Bronchial epithelial cell (primary cell): ENCODE measurements at places on chromosomes 16 and 17. TPM values are rescaled to one million over a fixed set of nuclear protein-coding genes. Genes with fewer than 3 reads are reported as not detected.

GRCh38 chr16:53960050-53960812, 256.3 kb downstream of the FTO start:
- DNase-seq: no peak

- DNase-seq: no peak
Observed at GRCh38 chr16:49838441-49839016, 17.4 kb downstream of the ZNF423 start.

DNA sequence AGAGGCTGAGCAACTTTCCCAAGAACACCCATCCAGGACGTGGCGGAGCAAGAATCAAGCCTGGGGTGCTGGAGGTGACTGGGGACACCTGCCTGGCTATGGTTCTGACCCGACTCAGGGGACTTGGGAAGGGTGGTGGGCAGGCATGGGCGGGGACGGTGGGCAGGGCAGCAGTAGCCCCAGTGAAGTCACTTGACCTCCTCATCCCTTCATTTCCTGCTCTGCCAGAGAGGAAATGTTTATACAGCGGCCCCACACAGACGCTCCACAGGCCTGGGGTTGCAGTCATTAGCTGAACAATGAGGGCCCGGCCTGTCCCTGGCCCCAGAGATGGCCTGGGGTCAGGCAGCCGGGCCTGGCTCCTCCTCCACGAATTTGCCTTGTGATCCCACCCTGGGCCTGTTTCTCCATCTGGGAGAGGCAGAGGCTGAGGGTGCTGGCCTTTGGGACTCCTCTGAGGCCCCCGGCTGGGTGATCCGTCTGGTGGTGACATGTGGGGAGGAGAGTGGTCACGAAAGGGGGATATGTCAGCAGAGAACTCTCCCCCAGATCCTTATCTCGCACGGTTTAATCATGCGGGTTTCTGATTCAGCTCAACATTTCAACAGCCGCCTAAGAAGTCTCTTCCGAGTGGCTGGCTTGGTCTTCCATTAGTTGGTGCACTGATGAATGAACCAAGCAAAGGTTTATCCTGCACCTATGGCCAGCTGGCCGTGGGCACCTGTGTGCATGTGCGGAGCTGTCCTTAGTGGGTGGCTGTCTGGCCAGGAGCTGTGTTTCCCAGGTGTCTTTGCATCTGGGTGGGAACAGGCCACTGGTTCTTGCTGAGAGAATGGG, 175.9 kb downstream of the IRF8 start:
- no peak for DNase-seq

- no peak for DNase-seq
Observed at GRCh38 chr16:14307059-14307526, 236.0 kb downstream of the MRTFB start.

DNA sequence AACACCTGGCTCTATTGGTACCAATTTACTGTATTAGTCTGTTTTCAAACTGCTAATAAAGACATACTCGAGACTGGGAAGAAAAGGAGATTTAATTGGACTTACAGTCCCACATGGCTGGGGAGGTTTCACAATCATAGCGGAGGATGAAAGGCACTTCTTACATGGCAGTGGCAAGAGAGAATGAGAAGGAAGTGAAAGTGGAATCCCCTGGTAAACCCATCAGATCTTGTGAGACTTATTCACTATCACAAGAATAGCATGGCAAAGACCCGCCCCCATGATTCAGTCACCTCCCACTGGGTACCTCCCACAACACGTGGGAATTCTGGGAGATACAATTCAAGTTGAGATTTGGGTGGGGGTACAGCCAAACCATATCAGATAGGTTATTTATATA, 22.6 kb upstream of the GOSR1 start:
- no peak for DNase-seq

- DNase-seq: no peak
Observed at GRCh38 chr17:78648293-78648692, 71.1 kb upstream of the DNAH17 start.

GRCh38 chr17:47789611-47790561, 31.7 kb downstream of the OSBPL7 start:
- DNase-seq: peak; percentile 25

DNA sequence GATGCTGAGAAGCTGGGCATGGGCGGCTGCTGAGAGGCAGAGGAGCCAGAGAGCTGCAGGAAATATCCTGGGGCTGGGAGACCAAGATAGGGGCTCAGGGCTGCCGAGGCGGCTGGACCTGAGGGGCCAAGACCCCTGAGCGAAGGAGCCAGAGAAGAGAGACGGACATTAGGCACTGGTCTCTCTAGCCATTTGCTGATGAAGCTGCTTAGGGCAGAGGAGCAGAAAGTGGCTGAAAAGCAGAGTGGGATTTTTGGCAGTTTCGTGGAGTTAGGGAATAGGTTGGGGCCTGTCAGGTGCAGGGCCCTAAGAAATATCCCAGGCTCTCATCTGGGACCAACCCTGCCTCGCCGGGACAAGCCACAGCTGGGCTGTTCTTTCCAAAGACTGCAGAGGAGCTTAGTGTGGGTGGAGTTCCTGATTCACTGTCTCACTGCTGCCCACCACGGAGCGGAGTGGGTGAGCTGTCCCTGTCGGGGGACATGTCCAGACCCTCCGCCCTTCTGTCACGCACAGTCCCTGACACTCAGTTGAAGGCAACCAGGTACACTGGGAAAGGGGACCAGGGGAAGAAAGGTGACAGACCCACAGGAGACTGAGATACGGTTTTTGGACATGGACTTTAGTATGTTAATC, 11.3 kb upstream of the DNASE1 start:
- DNase-seq: no peak

- DNase-seq: peak; percentile 85
Observed at GRCh38 chr17:63478814-63479494, 2.1 kb downstream of the ACE start.

DNA sequence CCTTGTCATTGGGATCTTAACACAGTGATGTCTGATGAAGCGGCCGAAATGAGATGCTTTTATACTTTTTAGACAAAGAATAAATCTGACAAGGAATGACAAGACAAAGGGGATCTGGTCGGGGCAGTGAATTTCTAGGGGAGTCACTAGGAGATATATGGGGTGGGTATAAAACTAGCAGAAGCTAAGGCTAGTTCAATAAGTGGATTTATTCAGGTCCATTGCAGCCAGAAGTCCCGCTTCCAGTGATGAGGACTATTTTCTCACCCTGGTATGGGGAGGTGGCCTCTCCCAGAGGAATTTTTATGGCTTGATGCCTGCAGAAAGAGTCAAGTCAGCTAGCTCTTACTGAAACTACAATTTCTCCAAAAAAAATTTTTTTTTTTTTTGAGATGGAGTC, 23.9 kb downstream of the SLC38A8 start:
- no peak for DNase-seq

DNA sequence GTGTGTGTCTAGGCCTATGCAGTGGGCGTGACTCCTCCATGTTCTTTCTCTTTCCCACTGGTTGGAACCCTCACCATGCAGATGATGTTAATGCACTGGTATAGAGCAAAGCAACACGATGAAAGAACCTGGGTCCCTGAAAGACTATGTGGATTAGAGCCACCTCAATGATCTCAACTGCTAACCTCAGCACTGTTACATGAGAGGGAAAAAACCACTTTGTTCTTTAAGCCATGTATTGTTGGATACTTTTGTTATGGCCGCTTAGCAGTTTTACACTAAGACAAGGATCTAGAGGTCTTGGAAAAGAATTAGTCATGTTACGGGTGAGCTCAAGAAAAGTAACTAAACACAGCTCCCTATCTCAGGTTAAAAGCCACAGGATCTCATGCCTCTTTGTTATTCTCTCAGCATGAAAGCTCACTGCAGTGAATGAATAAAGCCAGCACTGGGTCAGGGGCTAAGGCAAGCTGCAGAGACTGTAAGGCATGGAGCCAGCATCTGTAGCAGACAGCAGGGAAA, 56.6 kb upstream of the RBBP6 start:
- no peak for DNase-seq

GRCh38 chr16:15604460-15605440, 38.2 kb downstream of the MARF1 start:
- no peak for DNase-seq

GRCh38 chr16:23016368-23016767, 132.9 kb downstream of the USP31 start:
- DNase-seq: no peak

- DNase-seq: no peak
Observed at GRCh38 chr17:77610518-77610893, 348.0 kb upstream of the TNRC6C start.

DNA sequence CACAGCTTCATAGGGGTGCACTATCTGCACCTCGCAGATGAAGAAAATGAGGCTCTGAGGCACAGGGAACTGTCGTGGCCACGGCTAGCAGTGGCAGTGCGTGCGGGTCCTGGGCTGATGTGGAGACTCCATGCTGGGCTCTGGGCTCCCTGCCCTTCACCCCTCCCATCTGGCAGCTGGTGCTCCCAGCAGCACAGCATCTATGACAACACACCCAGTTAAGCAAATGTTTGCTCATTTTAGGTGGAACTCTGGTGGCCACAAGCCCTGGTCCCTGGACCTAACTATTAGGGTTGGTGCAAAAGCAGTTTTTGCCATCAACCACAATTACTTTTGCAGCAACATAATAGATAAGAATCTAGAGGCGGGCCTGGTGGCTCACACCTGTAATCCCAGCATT, 30.9 kb downstream of the IFT140 start:
- DNase-seq: no peak

DNA sequence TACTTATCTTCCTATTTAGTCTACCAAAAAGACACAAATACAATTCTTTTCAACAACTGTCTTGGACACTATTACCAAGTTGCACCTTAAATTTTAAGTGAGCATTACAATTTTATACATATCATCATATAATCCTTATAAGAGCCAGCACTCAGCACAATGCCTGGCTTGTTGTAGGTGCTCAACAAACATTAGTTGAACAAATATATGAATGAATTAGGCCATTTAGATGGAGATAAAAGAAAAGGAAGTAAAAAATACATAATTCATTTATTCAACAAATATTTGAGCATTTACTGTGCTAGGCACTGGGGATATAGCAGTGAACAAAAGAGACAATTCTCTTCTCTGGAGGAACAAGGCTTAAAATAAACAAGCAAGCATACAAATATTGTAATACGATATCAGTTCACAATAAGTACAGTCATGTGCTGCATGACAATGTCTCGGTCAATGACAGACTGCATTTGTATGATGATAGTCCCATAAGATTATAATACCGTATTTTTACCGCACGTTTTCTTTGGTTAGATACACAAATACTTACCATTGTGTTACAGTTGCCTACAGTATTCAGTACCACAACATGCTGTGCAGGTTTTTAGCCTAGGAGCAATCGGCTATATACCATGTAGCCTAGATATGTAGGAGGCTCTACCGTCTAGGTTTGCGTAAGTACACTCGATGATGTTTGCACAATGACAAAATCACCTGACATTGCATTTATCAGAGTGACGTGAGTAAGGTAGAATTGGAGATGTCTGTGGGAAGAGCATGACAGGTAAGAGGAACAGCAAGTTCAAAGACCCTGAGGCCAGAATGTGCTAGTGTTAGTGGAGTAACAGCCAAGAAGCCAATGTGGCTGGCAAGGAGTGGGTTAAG, 86.4 kb upstream of the HS3ST2 start:
- peak; percentile 81 for DNase-seq

GRCh38 chr17:47698749-47699535, 5.0 kb downstream of the TBKBP1 start:
- DNase-seq: no peak

DNA sequence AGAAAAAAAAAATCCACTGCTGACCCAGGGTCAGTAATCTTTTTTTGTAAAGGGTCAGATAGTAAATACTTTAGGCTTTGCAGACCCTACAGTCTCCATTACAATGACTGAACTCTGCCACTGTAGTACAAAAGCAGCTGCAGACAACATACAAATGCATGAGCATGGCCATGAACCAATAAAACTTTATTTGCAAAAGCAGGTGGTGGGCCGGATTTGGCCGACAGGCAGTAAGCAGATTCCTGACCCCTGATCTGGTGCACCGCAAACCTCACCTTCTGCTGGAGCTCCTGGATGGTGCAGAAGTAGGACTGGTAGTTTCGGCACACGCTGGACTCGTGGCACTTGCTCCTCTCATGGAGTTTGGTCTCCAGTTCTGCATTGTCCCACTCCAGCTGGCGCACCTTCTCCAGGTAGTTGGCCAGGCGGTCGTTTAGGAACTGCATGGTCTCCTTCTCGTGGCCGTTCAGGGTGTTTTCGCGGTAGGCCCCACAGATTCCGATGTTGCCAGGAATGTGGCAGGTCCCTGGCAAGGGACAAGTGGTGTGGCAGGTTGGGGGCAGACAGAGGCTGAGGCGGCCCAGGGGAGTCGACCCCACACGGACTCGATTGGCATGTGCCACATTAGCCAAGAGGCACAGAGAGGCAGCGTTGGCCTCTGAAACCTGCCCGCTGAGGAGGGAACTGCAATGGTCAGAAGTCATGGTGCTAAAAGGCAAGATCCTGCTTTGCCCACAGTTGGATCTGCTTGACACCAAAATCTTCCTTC, 13.1 kb downstream of the KRT37 start:
- no peak for DNase-seq

Gene ZP2
- total RNA-seq: not detected in 2 replicates

Gene TLCD3B
- total RNA-seq: not detected in 2 replicates

Gene MCRIP1
- total RNA-seq: 25.8 and 32.6 TPM in 2 replicates

Gene TMEM235
- not detected in 2 replicates for total RNA-seq

Gene RBL2
- 22.7 and 23.7 TPM in 2 replicates for total RNA-seq

Gene C16orf87
- 5.3 and 7.6 TPM in 2 replicates for total RNA-seq

Gene ATP6V0C
- 7.9 and 13.2 TPM in 2 replicates for total RNA-seq

Gene CDRT4
- total RNA-seq: 1.1 and 1.3 TPM in 2 replicates
